ENCODE measurements at places on chromosomes 12 and 14. TPM values are rescaled to one million over a fixed set of nuclear protein-coding genes. Genes with fewer than 3 reads are reported as not detected.

GRCh38 chr14:89807151-89807550 lies 147.4 kb downstream of the EFCAB11 start:
- no peak overlapping the region for H3K27ac ChIP-seq
- H3K27me3 ChIP-seq: no peaks in the 10 kb centered on the region
- DNase-seq: no peak
- no peaks in the 10 kb centered on the region for H3K36me3 ChIP-seq
- H3K4me1 ChIP-seq: no peaks in the 10 kb centered on the region

GRCh38 chr14:84610086-84610485 lies 919.9 kb upstream of the FLRT2 start:
- H3K4me3 ChIP-seq: no peak overlapping the region
- H3K27me3 ChIP-seq: no peaks in the 10 kb centered on the region
- H3K27ac ChIP-seq: no peak overlapping the region
- no peaks in the 10 kb centered on the region for H3K36me3 ChIP-seq
- no peak for DNase-seq
- H3K4me1 ChIP-seq: no peaks in the 10 kb centered on the region

KRT86 gene
- 0.66 TPM for total RNA-seq

KRT71 gene
- not detected for total RNA-seq

GRCh38 chr14:41773536-41774279 lies 167.0 kb downstream of the LRFN5 start:
- H3K36me3 ChIP-seq: no peaks in the 10 kb centered on the region
- H3K27me3 ChIP-seq: no peaks in the 10 kb centered on the region
- DNase-seq: no peak
- no peak overlapping the region for H3K27ac ChIP-seq
- no peaks in the 10 kb centered on the region for H3K4me1 ChIP-seq
- H3K4me3 ChIP-seq: no peak overlapping the region

- no peaks in the 10 kb centered on the region for H3K36me3 ChIP-seq
- no peak for DNase-seq
- no peak overlapping the region for H3K4me3 ChIP-seq
- H3K27me3 ChIP-seq: peaks cover 13% of the 10 kb centered on the region
- no peak overlapping the region for H3K27ac ChIP-seq
- no peaks in the 10 kb centered on the region for H3K4me1 ChIP-seq
These were observed 35.7 kb upstream of the PRMT8 start for GRCh38 chr12:3455312-3455711.

GRCh38 chr14:67487332-67487731 lies 1.2 kb downstream of the TMEM229B start:
- no peaks in the 10 kb centered on the region for H3K4me1 ChIP-seq
- H3K36me3 ChIP-seq: no peaks in the 10 kb centered on the region
- no peak overlapping the region for H3K4me3 ChIP-seq
- H3K27me3 ChIP-seq: no peaks in the 10 kb centered on the region
- no peak overlapping the region for H3K27ac ChIP-seq

- H3K4me3 ChIP-seq: no peak overlapping the region
- no peaks in the 10 kb centered on the region for H3K36me3 ChIP-seq
- H3K27ac ChIP-seq: no peak overlapping the region
- H3K4me1 ChIP-seq: no peaks in the 10 kb centered on the region
These were observed 28.5 kb downstream of the CFL2 start for GRCh38 chr14:34685819-34686428.

- no peaks in the 10 kb centered on the region for H3K36me3 ChIP-seq
- no peaks in the 10 kb centered on the region for H3K4me1 ChIP-seq
- DNase-seq: no peak
- no peak overlapping the region for H3K27ac ChIP-seq
These were observed 65.2 kb downstream of the PAPOLA start for GRCh38 chr14:96567289-96567899.

REP15 gene
- total RNA-seq: 0.64 TPM

DNA sequence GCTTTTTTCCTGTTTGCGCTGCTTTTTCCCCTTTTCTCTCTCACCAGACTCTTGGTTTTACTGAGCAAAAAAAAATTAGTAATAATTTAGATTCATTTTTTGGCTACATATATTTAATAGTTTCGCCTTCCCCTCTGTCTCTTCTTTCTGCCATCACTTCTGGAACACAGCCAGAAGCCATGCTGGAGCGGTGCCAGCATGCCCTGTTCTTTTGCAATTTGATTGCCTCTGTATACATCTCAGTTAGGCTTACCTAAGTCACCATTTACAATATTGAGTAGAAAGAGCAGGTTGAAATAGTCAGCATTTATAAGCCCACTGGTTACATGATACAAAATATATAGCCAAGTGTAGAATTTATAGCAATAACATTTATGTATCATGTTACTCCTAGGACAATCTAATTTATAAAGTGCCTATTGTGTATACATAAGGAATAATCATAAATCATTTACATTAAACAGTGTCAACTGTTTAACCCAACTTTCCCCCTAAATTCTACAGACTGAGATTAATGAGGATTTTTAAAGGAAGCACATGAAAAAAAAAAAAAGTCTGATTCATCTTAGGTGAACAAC lies 413.8 kb upstream of the SOX5 start:
- DNase-seq: no peak
- no peaks in the 10 kb centered on the region for H3K36me3 ChIP-seq
- H3K27me3 ChIP-seq: no peaks in the 10 kb centered on the region
- H3K4me3 ChIP-seq: no peak overlapping the region
- no peaks in the 10 kb centered on the region for H3K4me1 ChIP-seq

DNA sequence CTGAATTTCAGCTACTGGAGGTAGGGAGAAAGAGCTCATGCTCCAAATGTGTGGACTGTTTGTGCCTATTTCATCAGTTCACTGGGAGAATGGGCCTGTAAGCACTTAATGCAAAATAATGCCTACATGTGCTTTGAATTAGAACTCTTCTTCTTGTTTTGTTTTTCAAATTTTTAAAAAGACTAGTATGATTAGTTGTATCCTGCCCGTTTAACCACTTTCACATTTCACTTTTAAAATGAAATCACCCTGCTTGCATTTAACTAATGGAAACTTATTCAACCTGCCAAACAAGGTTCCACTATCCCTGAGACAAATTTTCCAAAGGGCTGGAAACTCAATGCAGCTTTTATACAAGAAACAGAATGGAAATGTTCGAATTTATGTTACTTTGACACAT lies 79.7 kb downstream of the SAMD4A start:
- no peak overlapping the region for H3K4me3 ChIP-seq
- H3K36me3 ChIP-seq: no peaks in the 10 kb centered on the region
- no peak for DNase-seq
- peak overlapping the region; percentile 31 for H3K27ac ChIP-seq
- no peaks in the 10 kb centered on the region for H3K27me3 ChIP-seq
- H3K4me1 ChIP-seq: no peaks in the 10 kb centered on the region

DNA sequence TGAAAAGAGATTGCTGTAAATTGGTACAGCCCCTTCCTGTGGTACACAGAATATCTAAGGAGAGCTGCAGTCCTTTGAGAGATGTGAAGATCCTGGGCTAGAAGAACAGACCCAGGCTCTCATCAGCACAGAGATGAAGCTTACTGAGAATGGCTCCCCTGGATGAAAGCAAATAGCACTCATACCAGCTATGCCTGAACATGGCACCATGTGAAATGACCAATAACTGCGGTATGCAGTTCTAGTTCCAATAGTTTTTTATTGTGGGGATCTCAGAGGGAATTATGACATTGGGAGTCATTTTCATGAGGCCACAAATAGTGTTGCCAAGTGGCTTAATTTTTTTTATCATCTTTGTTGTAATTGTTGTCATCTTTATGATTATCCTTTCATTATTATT lies 15.4 kb upstream of the TRHDE start:
- peaks cover 5% of the 10 kb centered on the region for H3K27me3 ChIP-seq
- H3K4me1 ChIP-seq: no peaks in the 10 kb centered on the region
- no peaks in the 10 kb centered on the region for H3K36me3 ChIP-seq

GRCh38 chr14:72753879-72754400 lies 140.0 kb downstream of the DPF3 start:
- no peaks in the 10 kb centered on the region for H3K4me1 ChIP-seq
- no peak overlapping the region for H3K4me3 ChIP-seq
- H3K27me3 ChIP-seq: no peaks in the 10 kb centered on the region
- H3K36me3 ChIP-seq: no peaks in the 10 kb centered on the region
- DNase-seq: no peak

- H3K4me3 ChIP-seq: no peak overlapping the region
- no peaks in the 10 kb centered on the region for H3K27me3 ChIP-seq
- no peak overlapping the region for H3K27ac ChIP-seq
- peak; percentile 28 for DNase-seq
These were observed 113.7 kb upstream of the RTL1 start for GRCh38 chr14:101017209-101017608.

DNA sequence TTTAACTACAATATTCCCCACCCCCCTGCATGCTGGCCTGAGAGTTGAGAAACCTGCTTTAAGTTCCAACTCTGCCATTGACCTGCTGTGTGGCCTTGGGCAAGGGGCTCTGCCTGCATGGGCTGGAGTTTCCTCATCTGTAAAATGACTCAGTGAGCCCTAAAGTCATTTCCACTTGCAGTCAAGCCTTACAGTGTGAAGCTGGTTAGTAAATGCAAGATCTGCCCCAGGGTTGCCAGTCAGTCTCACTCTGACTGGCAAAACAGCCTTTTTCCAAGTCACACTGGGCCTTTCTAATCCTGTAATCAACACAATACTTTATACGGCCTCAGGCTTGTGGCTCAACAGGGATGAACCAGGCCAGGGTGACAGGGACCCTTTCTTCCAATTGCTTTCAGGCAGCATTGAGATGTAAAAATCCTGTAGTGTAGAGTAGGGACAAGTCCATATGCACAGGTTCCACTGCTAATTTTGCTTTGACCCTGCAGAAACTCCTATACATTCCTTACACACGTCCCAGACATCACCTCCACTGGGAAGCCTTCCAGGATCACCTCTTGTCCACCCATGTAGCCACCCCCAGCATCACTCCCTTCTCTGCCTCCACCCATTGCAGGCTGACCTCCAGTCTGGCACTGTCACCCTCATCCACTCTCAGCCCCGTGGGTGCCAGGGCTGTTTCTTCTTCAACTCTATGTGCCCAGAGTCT lies 42.6 kb upstream of the PRIMA1 start:
- no peaks in the 10 kb centered on the region for H3K4me1 ChIP-seq
- H3K27me3 ChIP-seq: no peaks in the 10 kb centered on the region
- no peaks in the 10 kb centered on the region for H3K36me3 ChIP-seq

GRCh38 chr14:52253503-52253902 lies 14.0 kb upstream of the PTGDR start:
- DNase-seq: no peak
- H3K36me3 ChIP-seq: no peaks in the 10 kb centered on the region
- H3K4me1 ChIP-seq: no peaks in the 10 kb centered on the region

- no peaks in the 10 kb centered on the region for H3K27me3 ChIP-seq
- H3K4me3 ChIP-seq: peak overlapping the region; percentile 75
- H3K4me1 ChIP-seq: peaks cover 8% of the 10 kb centered on the region
- H3K27ac ChIP-seq: peak overlapping the region; percentile 87
- H3K36me3 ChIP-seq: no peaks in the 10 kb centered on the region
These were observed 809 bp downstream of the PRKD1 start for GRCh38 chr14:29926701-29927375.

DNA sequence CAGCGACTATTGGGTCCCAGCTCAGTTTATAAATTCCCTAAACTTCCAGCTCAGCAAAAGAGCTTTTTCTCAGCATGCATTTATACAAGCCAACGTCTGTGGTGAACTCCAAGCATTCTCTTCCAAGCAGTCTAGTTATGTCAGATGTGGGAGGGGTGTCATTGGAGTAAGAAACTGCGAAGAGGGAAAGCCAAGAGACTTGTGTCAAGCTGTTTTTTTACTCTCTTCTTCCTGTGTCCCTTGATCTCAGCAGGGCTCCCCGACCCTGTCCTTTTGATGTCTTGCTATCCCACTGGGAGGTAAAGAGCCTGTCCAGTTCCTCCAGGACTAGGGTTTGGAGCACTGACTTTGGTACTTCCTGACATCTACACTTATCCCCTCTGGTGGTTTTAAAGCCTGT lies 69.0 kb downstream of the PPM1H start:
- no peak for DNase-seq
- no peak overlapping the region for H3K4me3 ChIP-seq
- H3K27ac ChIP-seq: no peak overlapping the region
- no peaks in the 10 kb centered on the region for H3K4me1 ChIP-seq
- no peaks in the 10 kb centered on the region for H3K27me3 ChIP-seq
- no peaks in the 10 kb centered on the region for H3K36me3 ChIP-seq

SERPINA10 gene
- not detected for total RNA-seq

DNA sequence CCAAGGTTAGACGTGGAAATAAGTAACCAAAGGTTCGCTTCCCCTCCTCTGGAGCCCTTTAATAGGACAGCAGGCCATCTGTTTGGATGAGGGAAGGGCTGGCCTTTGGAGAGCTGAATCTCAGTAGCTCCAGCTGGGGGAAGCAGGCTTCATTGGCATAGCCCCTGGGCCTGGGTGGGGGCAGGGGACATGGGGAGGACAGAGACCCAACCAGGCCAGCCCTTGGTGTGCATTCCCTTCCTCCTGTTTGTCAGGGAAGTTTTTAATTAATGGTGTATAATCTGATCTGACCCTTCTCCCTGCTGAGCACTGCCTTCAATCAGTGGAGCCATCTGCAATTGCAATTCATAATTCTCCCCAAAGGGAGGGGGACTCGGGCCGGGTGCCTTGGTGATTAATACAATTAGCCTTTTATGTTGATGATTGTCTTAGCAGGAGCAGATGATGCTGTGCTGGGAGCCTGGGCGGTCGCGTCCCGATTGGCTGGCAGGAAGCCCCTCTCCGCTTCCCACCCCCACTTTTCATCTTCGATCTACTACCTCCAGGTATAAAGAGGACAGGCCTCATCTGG lies 6.4 kb downstream of the AQP6 start:
- no peak for DNase-seq
- no peak overlapping the region for H3K27ac ChIP-seq
- H3K4me3 ChIP-seq: no peak overlapping the region
- no peaks in the 10 kb centered on the region for H3K27me3 ChIP-seq
- H3K4me1 ChIP-seq: no peaks in the 10 kb centered on the region

STON2 gene
- total RNA-seq: 24.6 TPM

DNA sequence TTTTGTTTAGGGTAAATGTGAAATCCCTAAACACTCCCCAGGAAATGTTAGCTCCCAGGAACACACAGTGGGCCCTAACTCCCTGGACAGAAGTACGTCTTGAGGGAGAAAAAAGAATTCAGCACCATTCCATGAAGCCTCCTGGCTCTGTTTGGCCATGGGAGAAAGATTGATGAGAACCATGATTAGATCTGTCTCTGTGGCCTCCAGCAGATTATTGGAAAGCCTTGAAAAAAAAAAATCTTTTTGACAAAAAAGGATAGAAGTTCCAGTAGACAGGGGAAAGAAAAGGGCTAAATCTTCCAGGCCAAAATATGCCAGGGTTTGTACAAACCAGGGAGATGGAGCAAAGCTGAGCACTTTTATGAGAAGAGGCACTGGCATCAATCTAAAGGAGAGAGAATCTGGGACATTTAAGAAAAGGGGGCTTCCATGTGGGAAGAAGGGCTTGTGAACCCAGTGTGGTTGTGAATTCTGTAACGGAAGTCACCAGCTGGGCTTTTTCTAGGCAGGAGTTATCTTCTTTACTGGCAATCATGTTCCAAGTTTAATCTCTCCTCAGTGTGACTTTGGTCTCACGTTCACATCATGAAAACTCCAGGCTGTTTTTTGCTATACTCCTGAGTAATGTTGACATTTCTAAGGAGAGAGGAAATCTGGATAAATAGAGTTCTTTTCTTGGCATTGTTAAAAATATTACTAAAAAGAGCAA lies 426.7 kb downstream of the RAD51B start:
- H3K27ac ChIP-seq: peak overlapping the region; percentile 92
- H3K36me3 ChIP-seq: no peaks in the 10 kb centered on the region
- H3K27me3 ChIP-seq: no peaks in the 10 kb centered on the region

Measured in breast epithelium (tissue), 4 donors.